ENCODE measurements at places on chromosomes 1 and 21. TPM values are rescaled to one million over a fixed set of nuclear protein-coding genes. Genes with fewer than 3 reads are reported as not detected.

- no peaks in the 10 kb centered on the region for H3K4me1 ChIP-seq
- H3K27ac ChIP-seq: no peak overlapping the region
- H3K27me3 ChIP-seq: no peaks in the 10 kb centered on the region
- DNase-seq: no peak
These were observed 80.5 kb downstream of the VCAM1 start for GRCh38 chr1:100799954-100800612.

- no peak overlapping the region for H3K27ac ChIP-seq
- peaks cover 26% of the 10 kb centered on the region for H3K4me1 ChIP-seq
- H3K27me3 ChIP-seq: no peaks in the 10 kb centered on the region
- DNase-seq: no peak
- H3K36me3 ChIP-seq: no peaks in the 10 kb centered on the region
- no peak overlapping the region for H3K4me3 ChIP-seq
These were observed 3.1 kb upstream of the DDR2 start for GRCh38 chr1:162629077-162629627.

DNA sequence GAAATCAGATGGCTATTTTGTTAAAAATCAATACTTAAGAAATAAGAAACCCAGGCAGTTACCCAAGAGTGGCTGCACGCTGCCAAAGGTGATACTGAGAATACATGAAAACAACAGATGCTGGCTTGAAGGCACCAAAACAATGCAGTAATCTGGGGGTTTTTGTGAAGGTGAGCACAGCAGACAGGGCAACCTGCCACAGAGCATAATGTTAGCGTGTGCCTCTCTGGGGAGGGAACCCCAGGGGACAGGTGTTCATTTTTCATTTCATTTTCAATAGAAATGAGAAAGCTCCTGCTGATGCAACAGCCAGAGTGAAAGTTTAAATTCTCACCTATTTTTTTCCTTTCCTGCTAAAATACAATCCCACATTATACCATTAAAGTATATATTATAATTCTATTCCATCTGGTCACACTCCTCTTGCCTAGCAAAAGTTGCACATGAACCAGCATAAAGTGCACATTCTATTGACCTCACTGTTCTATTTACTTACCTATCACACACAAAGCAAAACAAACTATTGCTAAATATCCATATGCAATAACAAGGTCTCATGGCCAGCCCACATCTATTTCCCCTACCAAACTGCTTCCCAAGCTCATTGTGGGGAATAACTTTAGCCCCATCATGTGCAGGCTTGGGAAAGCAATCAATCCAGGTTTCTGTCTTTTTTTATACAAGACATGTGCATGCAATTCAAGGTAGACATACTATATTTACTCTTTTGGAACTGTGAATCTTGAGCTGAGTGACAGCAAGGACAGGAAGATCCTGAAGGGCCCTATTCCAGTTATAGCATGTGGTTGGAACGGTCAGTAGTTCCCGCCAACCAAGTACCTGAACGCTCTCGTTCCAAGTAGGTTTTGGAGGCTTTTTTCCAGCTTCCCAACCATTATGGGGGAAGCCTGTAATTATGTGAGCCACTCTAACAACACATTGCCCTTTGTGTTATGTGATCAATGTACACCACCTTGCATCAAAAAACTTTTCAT lies 173.6 kb downstream of the RERE start:
- DNase-seq: no peak
- H3K36me3 ChIP-seq: no peaks in the 10 kb centered on the region
- no peak overlapping the region for H3K4me3 ChIP-seq
- no peaks in the 10 kb centered on the region for H3K27me3 ChIP-seq
- no peaks in the 10 kb centered on the region for H3K4me1 ChIP-seq
- H3K27ac ChIP-seq: no peak overlapping the region

Gene ACTN2
- polyA plus RNA-seq: 0.07 TPM

DNA sequence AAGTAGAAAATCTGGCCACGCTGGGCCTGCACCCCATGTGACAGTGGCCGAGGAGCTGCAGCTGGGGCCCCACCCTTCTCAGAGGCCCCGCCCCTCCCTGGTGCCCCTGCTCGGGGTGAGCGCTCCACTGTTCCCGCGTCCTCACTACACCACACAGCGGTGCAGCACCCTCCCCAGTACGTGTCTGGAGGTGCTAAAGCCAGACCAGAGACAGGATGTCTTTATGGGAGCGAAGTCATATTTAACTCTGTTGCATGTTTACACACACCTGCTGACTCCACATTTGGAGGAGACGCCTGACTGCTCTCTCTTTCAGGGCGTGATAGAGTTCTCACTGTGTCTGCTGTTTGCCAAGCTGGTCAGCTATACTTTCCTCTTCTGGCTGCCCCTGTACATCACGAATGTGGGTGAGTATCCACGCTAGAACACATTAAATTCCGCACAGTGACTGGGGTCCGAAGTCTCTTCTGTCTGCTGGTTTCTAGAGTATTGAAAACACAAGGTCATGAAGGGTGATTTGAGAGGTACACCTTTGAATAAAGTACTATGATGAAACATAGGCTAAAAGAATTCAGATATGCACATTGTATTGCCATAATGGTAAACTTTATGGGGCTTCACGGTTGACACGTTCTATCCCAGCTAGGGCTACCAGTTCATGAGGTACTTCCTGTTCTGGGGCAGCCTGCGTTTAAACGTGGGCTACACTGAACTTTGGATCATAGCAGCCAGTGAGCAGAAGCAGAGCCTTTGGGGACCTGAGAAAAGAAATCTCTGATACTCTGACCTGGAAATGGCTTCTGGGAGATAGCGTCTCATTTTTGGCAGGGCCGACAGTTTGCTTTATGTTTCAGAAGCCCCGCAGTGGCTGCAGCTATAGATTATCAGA lies 48.4 kb downstream of the SLC37A1 start:
- H3K36me3 ChIP-seq: no peaks in the 10 kb centered on the region
- DNase-seq: no peak
- no peak overlapping the region for H3K4me3 ChIP-seq
- no peaks in the 10 kb centered on the region for H3K4me1 ChIP-seq
- no peak overlapping the region for H3K27ac ChIP-seq
- no peaks in the 10 kb centered on the region for H3K27me3 ChIP-seq

Gene SPAG17
- polyA plus RNA-seq: not detected

GRCh38 chr1:16207318-16208269 lies 4.9 kb downstream of the ARHGEF19 start:
- no peak for DNase-seq
- peaks cover 6% of the 10 kb centered on the region for H3K4me1 ChIP-seq
- H3K36me3 ChIP-seq: no peaks in the 10 kb centered on the region
- H3K4me3 ChIP-seq: peak overlapping the region; percentile 31
- H3K27me3 ChIP-seq: no peaks in the 10 kb centered on the region

Gene GNAT2
- polyA plus RNA-seq: 0.22 TPM

Data from fibroblast of lung (primary cell).